ENCODE measurements at places on chromosomes 3 and 15.

DNA sequence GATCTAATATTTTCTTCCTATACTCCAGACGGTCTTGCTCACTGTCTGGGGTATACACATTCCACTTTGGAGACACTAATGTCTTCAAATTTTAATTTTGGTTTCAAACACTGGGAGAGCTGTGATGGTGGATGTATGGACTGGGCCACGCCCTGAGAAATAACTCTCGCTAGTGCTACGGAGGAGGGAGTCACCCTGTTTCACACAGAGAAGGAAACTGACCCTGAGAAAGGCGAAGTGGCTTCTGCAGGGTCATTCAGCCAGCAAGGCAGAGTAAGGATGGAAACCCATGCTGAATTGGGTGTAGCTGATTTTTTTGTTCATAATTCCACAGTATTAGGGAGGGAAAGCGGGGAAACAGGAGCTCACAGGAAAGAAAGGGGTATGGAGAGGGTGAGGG lies 8.6 kb upstream of the SKIC8 start:
- no peak for DNase-seq

DNA sequence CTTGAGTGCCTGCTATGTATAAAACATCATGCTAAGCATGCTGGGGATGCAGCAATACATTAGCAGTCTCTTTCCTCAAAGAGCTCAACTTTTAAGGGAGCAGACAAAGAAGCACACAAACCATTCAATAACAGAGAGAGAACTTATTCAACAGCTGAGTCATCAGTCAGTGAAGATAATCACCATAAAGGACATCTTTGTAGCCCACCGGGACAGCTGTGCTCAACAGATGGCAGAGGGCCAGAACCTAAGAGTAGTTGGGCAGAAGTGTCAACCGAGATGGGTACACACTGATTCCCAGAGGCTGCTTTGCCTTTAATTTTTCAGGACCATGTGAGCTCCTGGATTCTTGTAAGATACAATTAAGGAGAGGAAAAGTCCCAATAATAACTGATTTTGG lies 4.2 kb upstream of the RAB8B start:
- no peak for DNase-seq

DNA sequence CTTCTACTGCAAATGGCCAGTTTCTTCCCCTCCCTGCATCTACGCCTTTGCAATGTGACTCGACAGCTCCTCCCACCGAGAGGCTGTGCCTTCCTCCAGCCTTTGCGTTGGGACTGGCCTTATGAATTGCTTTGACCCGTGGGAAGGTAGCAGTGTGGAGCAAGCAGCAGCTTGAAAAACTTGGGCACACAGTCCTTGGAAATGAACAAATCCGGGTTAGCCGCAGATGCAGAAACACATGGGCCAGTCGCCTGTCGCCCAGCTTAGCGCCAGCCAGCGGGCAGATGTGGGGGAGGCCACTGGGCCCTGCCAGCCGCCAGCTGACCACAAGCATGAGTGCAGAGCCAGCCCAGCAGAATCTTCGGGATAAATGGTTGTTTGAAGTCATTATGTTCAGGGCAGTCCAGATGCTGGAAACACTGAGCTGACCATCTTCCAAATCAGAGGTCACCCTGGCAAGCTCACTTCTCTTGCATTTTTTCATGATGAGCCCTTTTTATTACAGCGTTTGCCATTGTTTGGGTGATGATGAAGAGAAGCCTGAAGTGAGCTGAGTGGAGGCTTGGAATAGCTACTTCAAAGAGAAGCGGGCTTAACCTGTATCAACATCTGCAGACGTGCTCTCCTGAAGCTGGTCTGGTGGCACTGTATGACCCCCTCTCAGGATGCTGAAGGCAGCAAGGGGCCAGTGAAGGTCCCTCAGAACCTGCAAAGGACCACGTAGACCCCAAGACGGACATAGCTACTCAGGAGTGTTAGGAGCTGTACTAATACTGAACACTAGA lies 9.8 kb downstream of the SELENOS start:
- peak; percentile 41 for DNase-seq

DNA sequence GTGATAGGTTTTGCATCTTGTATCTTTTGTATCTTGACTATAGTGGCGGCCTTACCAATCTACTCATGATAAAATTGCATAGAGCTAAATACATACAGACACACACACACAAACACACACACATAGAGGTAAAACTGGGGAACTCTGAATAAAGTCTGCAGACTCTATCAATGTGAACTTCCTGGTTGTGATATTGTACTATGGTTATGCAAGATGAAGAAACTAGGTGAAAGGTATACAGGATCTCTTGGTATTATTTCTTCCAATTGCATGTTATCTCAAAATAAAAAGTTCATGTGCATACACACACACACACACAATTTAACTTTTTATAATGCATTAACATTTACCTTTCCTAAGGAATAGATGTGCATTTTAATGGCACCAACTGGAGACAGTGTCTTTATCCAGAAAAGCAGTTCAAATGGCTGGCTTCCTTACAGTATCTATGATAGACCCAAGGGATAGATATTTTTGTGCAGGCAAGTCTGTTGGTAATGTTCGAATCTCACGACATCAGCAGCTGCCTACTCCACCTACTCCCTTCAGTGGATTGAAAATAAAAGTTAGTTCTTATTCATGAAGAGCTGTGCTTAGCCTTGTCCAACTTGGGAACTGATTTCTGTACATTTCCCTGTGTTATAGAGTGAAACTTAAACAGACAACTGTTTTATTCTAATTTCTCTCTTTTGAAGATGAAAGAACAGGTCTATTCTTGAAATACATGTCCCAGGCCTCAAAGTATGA lies 46.9 kb upstream of the SPRED1 start:
- DNase-seq, result no peak

DNA sequence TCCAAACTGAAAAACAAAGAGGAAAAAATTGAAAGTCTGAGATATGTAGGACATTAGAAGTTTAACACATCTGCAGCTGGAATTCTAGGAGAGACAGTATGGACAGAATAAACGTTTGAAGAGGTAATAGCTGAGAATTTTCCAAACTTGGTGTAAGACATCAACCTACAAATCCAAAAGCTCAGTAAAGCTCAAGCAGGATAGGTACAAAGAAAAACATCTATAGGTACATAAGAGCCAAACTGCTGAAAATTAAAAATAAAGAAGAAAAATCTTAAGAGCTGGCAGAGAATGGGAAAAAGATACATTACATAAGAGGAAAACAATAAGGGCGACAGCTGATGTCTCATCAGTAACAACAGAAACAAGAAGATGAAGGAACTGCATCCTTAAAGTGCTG lies 22.8 kb upstream of the C3orf22 start:
- no peak for DNase-seq

DNA sequence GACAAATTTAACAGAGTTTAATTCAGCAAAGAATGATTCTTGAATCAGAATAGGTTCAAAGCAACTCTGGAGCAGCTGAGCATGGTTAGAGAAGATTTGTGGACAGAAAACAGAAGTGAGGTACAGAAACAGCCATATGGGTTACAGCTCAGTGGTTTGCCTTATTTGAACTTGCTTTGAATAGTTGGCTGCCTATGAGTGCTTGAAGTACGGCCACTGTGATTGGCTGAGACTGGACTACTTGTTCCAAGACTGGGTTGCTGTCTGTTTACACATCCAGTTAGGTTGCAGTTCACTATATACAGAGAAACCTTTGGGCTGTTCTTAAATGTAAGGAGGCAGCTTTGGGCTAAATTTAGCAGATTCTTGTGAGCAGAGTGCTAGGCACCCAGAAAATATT lies 79.4 kb upstream of the CADPS start:
- DNase-seq, result no peak

GRCh38 chr15:99424978-99425656 lies 140.7 kb upstream of the MEF2A start:
- DNase-seq, result peak; percentile 72

- no peak for DNase-seq
Measured at GRCh38 chr3:194301730-194302129, 49.4 kb downstream of the CPN2 start.

DNA sequence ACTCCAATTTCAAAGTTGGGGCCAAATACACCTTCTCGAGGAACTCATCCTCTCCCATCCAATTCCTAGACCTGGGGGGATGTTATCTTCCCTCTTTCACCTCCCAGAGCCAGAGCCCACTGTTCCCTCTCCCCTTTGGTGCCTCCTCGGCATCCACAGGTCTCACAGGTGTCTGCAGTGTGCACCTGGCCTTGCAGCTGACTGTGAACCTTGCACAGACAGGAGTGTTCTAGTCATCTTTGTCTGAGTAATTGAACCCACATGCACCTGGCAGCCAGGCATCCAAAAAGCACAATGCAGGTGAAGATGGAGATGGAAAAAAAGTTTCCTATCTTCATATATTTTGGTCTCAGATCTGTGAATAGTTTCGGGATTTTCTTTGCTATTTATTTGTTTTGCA lies 30.8 kb downstream of the PCOLCE2 start:
- DNase-seq, result no peak

GRCh38 chr15:39588531-39589192 lies 7.8 kb downstream of the THBS1 start:
- DNase-seq, result no peak

DNA sequence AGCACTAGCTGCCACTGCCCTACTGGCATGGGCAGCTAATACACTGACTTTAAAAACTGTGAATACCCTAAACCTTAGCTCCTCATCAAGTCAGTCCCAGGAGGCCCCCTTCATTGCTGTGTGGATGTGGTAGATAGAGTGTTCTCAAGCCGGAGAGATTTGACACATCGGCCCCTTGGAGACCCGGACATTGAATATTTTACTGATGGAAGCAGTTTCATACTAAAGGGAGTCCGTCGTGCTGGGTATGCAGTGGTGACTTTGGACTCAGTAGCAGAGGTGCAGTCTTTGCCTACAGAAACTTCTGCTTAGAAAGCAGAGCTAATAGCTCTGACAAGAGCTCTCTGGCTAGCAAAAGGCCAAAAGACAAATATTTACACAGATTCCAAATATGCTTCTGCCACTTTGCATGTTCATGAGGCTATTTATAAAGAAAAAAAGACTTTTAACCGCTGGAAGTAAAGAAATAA lies 17.5 kb downstream of the CCR4 start:
- DNase-seq, result no peak

DNA sequence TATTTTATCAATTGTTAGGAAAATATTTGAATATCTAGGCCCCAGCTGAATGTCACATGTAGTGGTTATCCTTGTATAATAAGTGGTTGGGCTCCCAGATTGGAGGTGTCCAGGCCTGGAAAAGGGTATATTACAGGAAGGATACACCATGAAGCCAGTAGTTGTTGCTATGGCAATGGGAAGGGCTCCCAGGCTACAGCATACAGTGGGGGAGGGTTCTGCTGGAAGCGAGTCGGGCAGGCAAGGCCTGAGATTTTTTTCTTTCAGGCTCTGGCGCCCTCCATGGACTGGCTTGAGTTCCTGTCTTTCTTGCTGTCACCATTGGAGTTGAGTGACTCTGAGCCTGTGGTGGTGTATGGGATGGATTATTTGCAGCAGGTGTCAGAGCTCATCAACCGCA lies 8.9 kb downstream of the ECE2 start:
- DNase-seq, result no peak

DNA sequence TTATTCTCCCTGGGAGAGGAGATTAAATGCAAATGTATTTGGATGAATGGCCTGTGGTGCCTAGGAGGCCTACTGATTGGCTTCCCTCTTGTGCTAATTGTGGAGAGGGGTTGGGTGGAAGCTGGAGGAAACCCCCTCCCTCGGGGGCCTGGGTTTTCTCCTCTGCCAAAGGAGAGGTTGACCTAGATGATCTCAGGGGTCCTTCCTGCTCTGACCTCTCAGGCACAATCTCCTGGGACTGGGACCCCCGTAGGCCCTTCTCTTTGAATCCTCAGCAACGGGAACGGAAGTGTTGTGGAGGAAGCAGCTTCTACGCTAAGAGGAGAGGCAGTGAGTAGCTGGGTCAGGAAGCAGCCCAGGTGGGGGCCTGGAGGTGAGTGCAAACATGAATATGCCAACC lies 40.5 kb upstream of the MAGEF1 start:
- no peak for DNase-seq

GRCh38 chr15:40731034-40731433 lies 24.0 kb downstream of the RMDN3 start:
- no peak for DNase-seq

- DNase-seq, result no peak
Measured at GRCh38 chr3:148631124-148631903, 66.4 kb upstream of the AGTR1 start.

DNA sequence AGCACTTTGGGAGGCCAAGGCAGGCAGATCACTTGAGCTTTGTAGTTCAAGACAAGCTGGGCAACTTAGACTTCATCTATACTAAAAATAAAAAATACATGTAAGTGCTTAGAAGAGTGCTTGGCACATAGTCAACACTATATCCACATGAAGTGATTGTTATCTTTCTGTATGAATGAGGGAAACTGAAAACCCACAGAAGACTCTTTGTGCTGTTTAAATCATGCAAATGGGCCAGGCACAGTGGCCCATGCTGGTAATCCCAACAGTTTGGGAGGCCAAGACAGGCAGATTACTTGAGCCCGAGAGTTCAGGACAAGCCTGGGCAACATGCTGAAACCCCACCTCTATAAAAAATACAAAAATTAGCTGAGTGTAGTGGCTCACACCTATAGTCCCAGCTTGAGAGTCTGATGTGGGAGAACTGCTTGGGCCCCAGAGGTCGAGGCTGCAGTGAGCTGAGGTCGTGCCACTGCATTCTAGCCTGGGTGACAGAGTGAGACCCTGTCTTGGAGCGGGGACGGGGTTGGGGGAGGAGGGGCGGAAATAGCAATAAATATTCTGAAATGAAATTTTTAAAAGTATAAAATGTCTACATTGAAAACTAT lies 129.7 kb downstream of the NR2E3 start:
- no peak for DNase-seq

DNA sequence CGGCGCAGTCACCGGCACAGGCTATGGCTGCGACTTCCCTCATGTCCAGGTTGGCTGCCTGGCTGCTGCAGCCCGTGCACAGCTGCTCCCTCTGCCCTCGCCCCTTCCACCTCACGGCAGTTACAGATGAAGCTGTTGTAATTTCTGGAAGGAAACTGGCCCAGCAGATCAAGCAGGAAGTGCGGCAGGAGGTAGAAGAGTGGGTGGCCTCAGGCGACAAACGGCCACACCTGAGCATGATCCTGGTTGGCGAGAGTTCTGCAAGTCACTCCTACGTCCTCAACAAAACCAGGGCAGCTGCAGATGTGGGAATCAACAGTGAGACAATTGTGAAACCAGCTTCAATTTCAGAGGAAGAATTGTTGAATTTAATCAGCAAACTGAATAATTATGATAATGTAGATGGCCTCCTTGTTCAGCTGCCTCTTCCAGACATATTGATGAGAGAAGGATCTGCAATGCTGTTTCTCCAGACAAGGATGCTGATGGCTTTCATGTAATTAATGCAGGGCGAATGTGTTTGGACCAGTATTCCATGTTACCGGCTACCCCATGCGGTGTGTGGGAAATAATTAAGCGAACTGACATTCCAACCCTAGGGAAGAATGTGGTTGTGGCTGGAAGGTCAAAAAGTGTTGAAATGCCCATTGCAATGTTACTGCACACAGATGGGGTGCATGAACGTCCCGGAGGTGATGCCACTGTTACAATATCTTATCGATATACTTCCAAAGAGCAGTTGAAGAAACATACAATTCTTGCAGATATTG lies 13.2 kb upstream of the GNB4 start:
- DNase-seq, result no peak

DNA sequence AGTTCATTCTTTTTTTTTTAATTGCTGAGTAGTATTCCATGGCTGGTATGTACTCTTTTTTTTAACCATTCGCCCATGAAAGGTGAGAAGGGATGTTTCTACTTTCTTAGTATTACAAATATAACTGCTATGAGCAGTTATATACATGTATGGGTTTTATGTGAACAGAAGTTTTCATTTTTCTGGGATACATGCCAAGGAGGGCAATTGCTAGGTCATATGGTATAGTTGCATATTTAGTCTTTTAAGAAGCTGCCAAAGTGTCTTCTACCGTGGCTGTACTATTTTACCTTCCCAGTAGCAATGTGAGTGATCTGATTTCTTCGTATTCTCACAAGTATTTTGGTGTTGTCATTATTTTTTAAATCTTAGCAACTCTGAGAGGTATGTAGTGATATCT lies 11.2 kb upstream of the KLHL40 start:
- DNase-seq, result no peak

All from left ventricle myocardium superior (tissue), 1 donor.